ENCODE measurements at places on chromosomes 16 and 17.

DNA sequence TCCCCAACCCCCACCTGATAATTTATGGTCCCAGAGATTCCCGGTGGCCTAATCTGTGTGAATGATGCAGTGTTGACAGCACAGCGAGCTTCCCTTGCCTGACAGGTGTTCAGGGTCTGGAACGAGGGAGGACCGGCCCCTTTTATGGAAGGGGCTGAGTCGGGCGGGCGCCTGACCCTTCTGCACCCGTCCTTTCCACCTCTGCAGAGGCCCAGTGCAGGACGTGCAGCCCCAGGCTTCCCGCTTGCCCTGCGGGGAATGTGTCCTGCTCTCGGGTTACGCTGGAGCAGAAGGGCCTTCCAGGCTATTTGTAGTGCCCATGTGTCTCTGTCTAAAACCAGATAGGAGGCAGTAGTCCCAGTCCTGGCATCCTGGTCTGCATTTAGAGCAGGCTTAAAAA is 16.2 kb downstream of the SMTNL2 start:
- no peak for DNase-seq

DNA sequence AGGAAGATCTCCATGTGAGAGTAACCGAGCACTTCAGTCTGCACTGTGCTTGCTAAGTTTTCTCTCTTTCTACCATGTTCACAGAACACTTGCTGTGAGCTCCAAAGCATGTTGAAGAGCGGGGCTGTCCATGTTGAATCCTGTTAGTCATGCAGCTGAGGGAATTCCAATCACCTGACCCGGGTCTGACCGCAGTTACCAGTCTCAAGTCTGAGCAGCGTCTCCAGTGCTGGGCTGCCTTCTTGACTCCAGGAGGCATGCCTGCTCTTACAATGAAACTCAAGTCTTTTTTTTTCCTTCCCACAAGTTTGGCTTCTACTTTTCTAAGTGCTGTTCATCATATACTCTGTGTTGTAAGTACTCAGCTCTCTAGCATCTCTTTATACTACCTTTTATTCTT is 44.3 kb downstream of the HOXB1 start:
- DNase-seq, result no peak

GRCh38 chr17:77883213-77883650 is 75.3 kb upstream of the TNRC6C start:
- DNase-seq, result no peak

- DNase-seq, result no peak
Observed at GRCh38 chr16:10245002-10245401, 62.8 kb upstream of the GRIN2A start.

GRCh38 chr17:79298799-79299198 is 224.2 kb downstream of the ENGASE start:
- no peak for DNase-seq

DNA sequence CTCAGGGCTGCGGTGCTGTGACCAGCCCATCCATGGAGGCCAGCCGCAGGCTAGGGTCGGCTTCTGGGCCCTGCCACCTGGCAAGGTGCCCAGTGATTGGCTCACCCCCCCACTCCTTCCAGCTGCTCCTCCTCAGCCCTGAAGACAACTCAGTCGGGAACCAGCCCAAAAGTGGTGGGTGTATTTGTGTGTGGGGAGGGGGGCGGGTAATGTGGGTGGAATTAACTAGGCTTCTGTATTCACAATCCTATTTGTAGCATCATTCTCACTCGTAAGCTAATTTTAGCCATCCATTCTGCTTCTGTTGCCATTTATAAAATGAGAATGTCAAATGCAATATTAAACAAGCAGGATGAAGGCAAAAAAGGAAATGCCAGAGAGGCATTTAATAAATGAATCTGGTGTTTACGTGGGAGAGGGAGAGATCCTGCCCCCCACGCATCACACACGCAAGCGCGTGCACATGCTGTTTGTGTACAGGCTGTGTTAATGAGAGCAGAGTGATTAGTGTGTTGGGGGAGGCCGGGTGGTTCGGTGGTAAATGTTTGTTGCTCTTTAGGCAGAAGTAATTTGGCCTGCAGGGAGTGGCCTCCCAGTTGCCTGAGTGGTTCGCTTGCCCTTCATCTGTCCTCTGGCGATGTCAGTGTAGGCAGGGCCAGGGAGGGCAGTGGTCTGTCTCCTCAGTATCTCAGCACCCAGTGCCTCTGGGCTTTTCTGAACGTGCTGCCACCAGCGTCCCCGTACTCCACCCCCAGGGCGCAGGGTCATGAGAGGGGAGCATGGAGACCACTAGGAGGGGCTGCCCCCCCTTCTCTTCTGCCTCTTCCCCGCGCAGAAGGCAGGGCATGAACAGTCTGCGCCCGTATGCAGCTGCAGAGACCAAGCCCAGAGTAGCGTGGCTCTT is 140.1 kb downstream of the CCDC182 start:
- DNase-seq, result peak; percentile 32

- no peak for DNase-seq
Observed at GRCh38 chr16:2530629-2531318, 434 bp downstream of the CEMP1 start.

- DNase-seq, result no peak
Observed at GRCh38 chr16:71851746-71852145, 6.0 kb downstream of the ATXN1L start.

GRCh38 chr16:87076950-87077749 is 240.0 kb downstream of the C16orf95 start:
- peak; percentile 25 for DNase-seq
